Left renal pelvis (tissue), 4 donors: ENCODE measurements at places on chromosomes 12 and 14.

GRCh38 chr12:11553871-11554533 lies 95.5 kb upstream of the ETV6 start:
- DNase-seq: no peak

GRCh38 chr12:76790564-76791552 lies 26.9 kb downstream of the ZDHHC17 start:
- DNase-seq: no peak

DNA sequence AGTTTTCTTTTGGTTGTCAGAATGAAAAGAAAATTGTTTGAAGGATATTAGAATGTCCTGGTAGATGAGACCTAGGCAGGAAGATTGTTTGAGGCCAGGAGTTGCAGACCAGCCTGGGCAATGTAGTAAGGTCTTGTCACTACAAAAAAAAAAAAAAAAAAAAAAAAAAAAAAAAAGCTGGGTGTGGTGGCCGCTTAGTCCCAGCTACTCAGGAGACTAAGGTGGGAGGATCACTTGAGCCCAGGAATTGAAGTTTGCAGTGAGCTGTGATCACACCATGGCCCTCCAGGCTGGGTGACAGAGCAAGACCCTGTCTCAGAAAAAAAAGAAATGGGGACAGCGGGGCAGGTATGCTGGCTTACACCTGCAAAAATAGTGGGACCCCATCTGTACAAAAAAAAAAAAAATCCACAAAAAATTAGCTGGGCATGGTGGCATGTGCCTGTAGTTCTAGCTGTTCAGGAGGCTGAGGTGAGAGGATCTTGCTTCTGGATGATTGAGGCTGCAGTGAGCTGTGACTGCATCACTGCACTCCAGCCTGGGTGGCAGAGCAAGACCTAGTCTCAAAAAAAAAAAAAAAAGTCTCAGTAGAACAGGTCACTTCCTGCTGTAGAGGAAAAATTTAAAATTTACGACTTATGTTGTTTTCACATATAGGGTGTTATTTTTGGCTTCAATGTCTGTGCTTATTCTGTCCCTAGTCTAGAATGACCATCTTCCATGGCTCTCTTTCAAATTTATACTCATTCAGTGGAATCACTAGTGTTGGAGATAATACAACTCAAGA lies 70.7 kb downstream of the PPHLN1 start:
- DNase-seq: no peak

- DNase-seq: peak; percentile 36
Measured at GRCh38 chr12:64625243-64626077, 15.2 kb downstream of the RASSF3 start.

- DNase-seq: no peak
Measured at GRCh38 chr14:76993752-76994151, 34.8 kb downstream of the IRF2BPL start.

DNA sequence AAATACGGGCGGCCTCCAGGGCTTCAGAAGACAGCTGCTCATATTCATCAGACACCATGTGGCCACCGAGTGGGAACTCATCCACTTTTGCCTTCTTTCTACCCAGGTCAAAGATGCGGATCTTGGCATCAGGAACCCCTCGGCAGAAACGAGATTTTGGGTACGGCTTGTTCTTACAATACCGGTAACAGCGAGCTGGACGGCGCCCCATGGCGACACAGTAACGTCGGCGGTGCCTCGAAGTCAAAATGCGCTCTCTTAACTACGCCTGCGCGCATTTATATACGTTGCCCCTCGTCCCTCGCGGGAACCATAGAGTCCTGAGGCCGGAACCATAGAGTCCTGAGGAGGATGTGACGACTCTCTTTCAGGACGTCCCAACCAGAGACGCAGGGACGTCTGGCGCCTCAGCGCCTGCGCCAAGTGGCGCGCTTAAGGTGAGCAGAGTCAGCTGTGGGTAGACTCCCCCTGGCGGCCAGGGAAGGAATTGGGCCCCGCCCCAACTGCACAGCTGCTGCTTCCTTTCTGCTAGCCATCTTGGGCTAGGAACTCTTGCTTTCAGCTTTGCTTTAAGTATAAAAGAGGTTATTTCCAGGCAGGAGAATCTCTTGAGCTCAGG lies at the start of gene RPL10L:
RPL10L (minus strand) TSS at position 256 of the 619 bp plus-strand sequence; CDS start at position 211, 45 bp downstream.
- no peak for DNase-seq

- peak; percentile 40 for DNase-seq
Measured at GRCh38 chr12:99984271-99985128, at the start of gene ANKS1B. TSS of gene ANKS1B (minus strand) at chr12:99984936. CDS start at chr12:99984237, 699 bp downstream.

DNA sequence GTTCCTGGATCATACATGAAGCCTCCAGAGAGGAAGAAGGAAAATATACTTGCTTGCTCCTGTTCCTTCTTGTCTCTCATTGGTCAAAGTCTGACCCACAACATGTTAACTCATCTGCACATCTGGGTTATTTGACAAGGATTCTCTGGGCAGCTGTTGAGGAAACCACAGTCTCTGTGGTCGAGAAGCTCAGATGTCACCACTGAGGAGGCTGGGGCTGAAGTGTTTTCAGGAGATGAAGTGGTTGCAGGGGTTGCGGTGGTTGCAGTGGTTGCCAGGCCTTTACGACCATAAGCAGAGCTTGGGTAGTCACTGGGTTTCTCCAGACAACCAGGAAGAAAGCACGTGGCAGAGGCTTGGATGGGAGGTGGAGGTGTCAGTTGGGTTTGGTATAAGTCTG lies 265.0 kb upstream of the LRIG3 start:
- no peak for DNase-seq

- no peak for DNase-seq
Measured at GRCh38 chr12:111753144-111753881, 13.4 kb upstream of the ALDH2 start.

- no peak for DNase-seq
Measured at GRCh38 chr12:31906557-31907301, 52.5 kb upstream of the RESF1 start.

- DNase-seq: no peak
Measured at GRCh38 chr12:9648701-9649531, 20.6 kb upstream of the CLEC2D start.

- no peak for DNase-seq
Measured at GRCh38 chr12:124507188-124508109, 60.0 kb downstream of the NCOR2 start.

- DNase-seq: no peak
Measured at GRCh38 chr14:29806124-29806517, 121.5 kb downstream of the PRKD1 start.

DNA sequence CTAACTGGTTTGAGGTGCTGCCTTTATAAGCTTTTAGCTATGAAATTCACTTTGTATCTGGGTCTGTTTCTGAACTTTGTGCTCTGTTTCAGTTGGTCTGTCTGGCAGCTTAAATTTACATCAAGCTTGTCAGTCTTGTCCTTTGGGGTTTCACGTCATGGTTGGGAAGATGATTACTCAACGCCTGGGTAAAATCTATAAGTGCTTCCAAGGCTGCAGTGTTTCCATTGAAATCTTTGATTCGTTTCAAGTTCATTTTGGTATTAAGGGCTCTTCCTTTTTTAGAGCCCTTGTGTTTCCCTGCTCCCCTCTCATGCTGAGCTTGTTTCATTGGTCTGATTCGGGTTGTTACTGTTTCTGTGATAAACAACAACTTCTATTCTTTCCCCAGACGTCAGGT lies 58.2 kb downstream of the FBXW8 start:
- DNase-seq: no peak

GRCh38 chr14:104181761-104182530 lies 43.6 kb downstream of the KIF26A start:
- no peak for DNase-seq

GRCh38 chr12:116390401-116391335 lies 113.2 kb upstream of the MED13L start:
- DNase-seq: no peak
